ENCODE measurements at places on chromosomes 7 and 10. TPM values are rescaled to one million over a fixed set of nuclear protein-coding genes. Genes with fewer than 3 reads are reported as not detected.

NPM3 gene
- 13.4 TPM for total RNA-seq

LRRC17 gene
- total RNA-seq, result 5.8 TPM

GPR158 gene
- under 0.01 TPM for total RNA-seq

TLL2 gene
- 0.38 TPM for total RNA-seq

CUZD1 gene
- 2.7 TPM for total RNA-seq

ELFN1 gene
- total RNA-seq, result not detected

PNLIPRP2 gene
- 140 TPM for total RNA-seq

PIK3AP1 gene
- 5.8 TPM for total RNA-seq

DNA sequence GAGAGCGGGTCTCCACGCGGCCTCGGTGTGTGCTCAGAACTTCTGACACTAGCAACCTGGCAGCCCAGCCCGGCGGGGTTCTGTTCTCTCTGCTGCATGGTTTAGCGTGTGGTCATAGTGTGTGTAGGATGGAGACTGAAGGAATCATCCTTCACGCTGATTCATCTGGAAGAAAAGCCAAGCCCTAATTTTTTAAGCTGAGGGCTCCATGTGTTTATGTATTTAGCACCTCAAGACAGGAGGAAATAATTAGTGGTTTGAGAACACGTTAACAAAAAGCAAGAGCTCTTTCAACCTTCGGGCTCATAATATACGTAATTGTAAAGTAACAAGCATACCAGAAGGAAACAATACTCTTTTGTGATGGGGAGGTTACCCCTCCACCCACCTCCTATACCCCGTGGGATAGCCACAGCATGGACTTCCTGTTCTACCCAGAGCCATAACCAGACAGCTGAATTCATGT, 504.6 kb upstream of the MKI67 start:
- H3K27ac ChIP-seq, result no peak overlapping the region
- no peak overlapping the region for H3K4me3 ChIP-seq
- H3K4me1 ChIP-seq, result no peaks in the 10 kb centered on the region
- H3K27me3 ChIP-seq, result no peaks in the 10 kb centered on the region
- H3K36me3 ChIP-seq, result no peaks in the 10 kb centered on the region

DNA sequence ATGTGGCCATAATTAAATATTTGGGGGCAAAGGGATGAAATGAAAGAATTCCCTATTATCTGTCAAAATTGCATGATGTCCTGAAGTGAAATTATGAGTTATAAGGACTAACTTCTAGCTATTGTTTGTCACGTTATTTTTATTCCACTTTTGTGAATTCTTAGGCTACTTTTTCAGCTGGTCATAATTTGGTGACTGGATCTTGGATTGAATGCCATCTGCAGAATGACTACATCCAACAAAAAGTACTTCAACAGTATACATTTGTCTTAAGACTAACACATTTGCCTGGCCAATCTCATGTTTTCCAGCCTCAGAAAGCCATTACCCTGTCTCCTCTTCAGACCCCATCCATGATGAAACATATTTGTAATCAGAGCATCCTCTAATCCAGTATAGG, 48.1 kb upstream of the WNT16 start:
- no peak overlapping the region for H3K27ac ChIP-seq
- H3K4me1 ChIP-seq, result no peaks in the 10 kb centered on the region
- no peaks in the 10 kb centered on the region for H3K27me3 ChIP-seq
- H3K36me3 ChIP-seq, result no peaks in the 10 kb centered on the region
- H3K4me3 ChIP-seq, result no peak overlapping the region
- no peak for DNase-seq

DNA sequence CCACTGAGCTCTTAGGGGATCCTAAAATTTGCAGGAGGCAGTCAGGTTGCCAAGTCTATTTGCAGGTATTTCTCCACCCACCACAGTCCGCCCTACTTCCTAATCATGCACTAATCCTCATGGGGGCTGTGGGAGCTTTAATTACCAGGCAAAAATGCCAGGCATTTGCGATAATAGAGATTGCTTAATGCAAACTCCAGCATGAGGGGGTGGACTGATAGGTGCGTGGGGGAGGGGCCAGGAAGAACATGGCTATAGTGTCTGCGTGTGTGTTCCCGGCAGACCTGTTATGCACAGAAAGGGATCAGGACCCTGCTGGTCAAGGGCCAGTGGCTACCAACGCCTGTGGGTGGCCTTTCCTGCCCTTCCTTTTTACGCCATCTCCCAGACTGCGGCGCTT, 15.6 kb upstream of the AQP1 start:
- no peaks in the 10 kb centered on the region for H3K36me3 ChIP-seq
- H3K4me1 ChIP-seq, result peaks cover 25% of the 10 kb centered on the region
- H3K27me3 ChIP-seq, result no peaks in the 10 kb centered on the region
- no peak overlapping the region for H3K4me3 ChIP-seq
- no peak overlapping the region for H3K27ac ChIP-seq

GRCh38 chr10:86692664-86693063, 24.4 kb downstream of the LDB3 start:
- DNase-seq, result no peak
- H3K4me1 ChIP-seq, result peaks cover 8% of the 10 kb centered on the region
- no peak overlapping the region for H3K27ac ChIP-seq
- no peaks in the 10 kb centered on the region for H3K36me3 ChIP-seq

- H3K4me3 ChIP-seq, result no peak overlapping the region
- DNase-seq, result no peak
- H3K27me3 ChIP-seq, result peaks cover 3% of the 10 kb centered on the region
- H3K36me3 ChIP-seq, result no peaks in the 10 kb centered on the region
- H3K27ac ChIP-seq, result no peak overlapping the region
Observed at GRCh38 chr10:49678827-49679479, 498 bp upstream of the C10orf53 start.

GRCh38 chr10:87721781-87722180, 62.1 kb downstream of the PAPSS2 start:
- H3K36me3 ChIP-seq, result no peaks in the 10 kb centered on the region
- H3K4me1 ChIP-seq, result no peaks in the 10 kb centered on the region
- H3K27me3 ChIP-seq, result no peaks in the 10 kb centered on the region
- H3K4me3 ChIP-seq, result no peak overlapping the region

GRCh38 chr10:71137701-71138100, 74.7 kb upstream of the UNC5B start:
- H3K4me3 ChIP-seq, result no peak overlapping the region
- no peak for DNase-seq
- H3K27ac ChIP-seq, result no peak overlapping the region
- no peaks in the 10 kb centered on the region for H3K36me3 ChIP-seq
- H3K4me1 ChIP-seq, result no peaks in the 10 kb centered on the region

GRCh38 chr7:40239755-40240303, 105.0 kb downstream of the SUGCT start:
- no peak overlapping the region for H3K27ac ChIP-seq
- H3K4me3 ChIP-seq, result no peak overlapping the region
- H3K27me3 ChIP-seq, result no peaks in the 10 kb centered on the region
- DNase-seq, result no peak

GRCh38 chr7:25455683-25456251, 227.5 kb upstream of the NPVF start:
- H3K36me3 ChIP-seq, result no peaks in the 10 kb centered on the region
- H3K4me3 ChIP-seq, result no peak overlapping the region
- DNase-seq, result no peak
- no peaks in the 10 kb centered on the region for H3K4me1 ChIP-seq
- H3K27ac ChIP-seq, result peak overlapping the region; percentile 31

DNA sequence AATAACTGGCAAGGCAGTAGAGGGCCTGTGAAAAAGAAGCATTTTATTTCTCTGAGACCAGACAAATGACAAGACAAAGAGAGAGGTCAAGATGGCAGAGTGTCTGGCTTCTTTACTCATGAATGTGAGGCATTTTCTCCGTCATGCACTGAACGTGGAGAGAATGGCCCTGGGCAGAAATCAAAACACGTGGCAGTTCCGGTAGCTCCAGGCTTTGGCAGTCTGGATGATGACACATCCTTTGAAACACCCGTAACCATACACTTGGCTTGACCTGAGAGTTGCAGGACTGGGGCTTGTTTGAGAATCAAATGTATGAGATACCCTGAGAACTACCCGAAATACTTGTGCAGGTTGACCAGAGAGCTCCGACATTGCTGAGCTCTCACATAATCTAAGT, 537.6 kb downstream of the ACTR3B start:
- no peak for DNase-seq
- no peak overlapping the region for H3K4me3 ChIP-seq
- no peak overlapping the region for H3K27ac ChIP-seq
- H3K4me1 ChIP-seq, result no peaks in the 10 kb centered on the region
- H3K27me3 ChIP-seq, result no peaks in the 10 kb centered on the region

DNA sequence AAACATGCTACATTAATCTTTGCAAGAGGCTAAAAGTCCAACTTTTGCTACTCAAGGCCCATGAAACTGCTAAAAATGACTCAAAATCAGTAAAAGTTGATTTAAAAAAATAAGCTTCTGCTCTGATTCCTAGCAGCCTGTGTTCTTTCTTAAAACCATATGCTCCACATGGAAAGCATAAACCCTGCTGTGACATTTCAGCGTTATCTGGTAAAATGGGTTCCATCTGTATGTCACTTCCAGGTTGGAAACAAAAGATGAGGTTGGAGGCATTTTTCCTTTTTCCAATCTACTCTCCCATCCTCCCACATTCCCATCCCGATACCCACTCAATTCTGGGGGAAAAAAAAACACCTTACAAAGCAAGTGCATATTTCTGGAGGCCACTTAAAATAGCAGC, 439.5 kb downstream of the NEBL start:
- H3K36me3 ChIP-seq, result no peaks in the 10 kb centered on the region
- no peaks in the 10 kb centered on the region for H3K4me1 ChIP-seq
- H3K4me3 ChIP-seq, result no peak overlapping the region
- no peak for DNase-seq
- H3K27ac ChIP-seq, result no peak overlapping the region

- no peak for DNase-seq
- H3K4me1 ChIP-seq, result no peaks in the 10 kb centered on the region
- H3K36me3 ChIP-seq, result no peaks in the 10 kb centered on the region
- H3K4me3 ChIP-seq, result no peak overlapping the region
- no peaks in the 10 kb centered on the region for H3K27me3 ChIP-seq
- H3K27ac ChIP-seq, result no peak overlapping the region
Observed at GRCh38 chr7:7653593-7654187, 13.1 kb downstream of the UMAD1 start.

DNA sequence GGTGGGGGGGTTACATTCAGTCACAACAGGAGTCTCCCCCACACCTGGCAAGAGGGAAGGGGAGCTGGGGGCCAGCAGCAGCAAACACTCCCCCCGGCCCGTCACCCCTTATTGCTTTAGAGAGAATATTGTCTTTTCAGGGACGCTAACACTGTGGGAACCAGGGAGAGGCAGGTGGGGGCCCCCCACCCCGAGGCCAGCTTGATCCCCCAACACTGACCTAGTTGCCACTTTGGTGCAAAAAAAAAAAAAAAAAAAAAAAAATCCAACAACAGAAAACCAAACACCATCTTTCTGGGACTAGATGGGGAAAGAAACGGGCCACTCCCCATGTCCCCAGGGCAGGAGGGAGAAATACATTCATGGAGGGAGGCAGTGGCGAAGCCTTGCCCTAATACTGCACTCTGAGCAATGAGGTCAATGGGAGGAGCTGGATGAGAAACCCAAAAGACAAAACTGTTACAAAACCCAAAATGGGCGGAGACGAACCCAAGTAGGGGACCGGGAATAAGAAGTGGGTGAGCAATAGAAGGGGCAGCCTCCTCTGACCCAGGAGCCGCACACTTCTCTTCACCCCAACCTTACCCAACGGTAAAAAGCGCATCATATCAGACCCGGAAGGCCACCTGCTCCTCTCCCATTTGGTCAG, 6.5 kb downstream of the GNB2 start:
- no peak overlapping the region for H3K4me3 ChIP-seq
- H3K27me3 ChIP-seq, result no peaks in the 10 kb centered on the region
- H3K27ac ChIP-seq, result peak overlapping the region; percentile 31
- no peaks in the 10 kb centered on the region for H3K4me1 ChIP-seq
- no peak for DNase-seq
- H3K36me3 ChIP-seq, result no peaks in the 10 kb centered on the region

DNA sequence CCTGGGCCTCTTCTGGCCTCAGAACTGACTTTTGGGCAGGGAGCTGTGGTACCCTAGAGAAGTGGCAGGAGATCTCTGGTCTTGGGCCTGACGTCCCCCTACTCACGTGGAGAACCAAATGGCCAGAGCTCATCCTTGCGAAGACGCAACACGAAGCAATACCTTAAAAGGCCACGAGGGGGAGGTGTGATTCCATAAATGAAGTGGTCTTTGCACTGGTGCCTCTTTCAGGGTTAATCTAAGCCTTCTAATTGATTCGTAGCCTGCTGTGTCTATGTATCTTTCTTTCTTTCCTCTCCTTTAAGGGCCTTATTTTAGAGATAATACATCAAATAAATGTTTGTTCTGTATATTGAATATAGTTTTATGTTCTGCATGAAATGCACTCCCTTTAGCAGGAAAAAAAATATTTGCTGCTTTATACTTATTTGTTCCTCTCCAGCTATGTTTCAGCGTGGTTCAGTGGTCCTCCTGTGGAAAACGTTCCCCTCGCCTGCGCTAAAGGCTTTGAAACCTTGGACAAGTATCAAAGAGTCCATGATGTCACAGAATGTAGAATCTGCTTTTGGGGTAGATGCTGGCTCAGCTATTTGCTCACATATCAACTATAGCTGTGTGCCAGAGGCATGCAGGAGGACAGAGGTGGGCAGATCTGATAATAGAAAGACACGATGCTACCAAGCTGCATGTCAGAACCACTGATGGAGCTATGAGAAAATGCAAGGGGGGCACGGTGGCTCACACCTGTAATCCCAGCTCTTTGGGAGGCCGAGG, 41.0 kb downstream of the STRA8 start:
- DNase-seq, result peak; percentile 88
- H3K27me3 ChIP-seq, result no peaks in the 10 kb centered on the region
- no peaks in the 10 kb centered on the region for H3K36me3 ChIP-seq
- H3K27ac ChIP-seq, result no peak overlapping the region

- H3K36me3 ChIP-seq, result no peaks in the 10 kb centered on the region
- no peaks in the 10 kb centered on the region for H3K27me3 ChIP-seq
- H3K4me1 ChIP-seq, result peaks cover 5% of the 10 kb centered on the region
- H3K27ac ChIP-seq, result no peak overlapping the region
- no peak overlapping the region for H3K4me3 ChIP-seq
Observed at GRCh38 chr7:101880282-101881054, 63.0 kb downstream of the CUX1 start.

- H3K27ac ChIP-seq, result no peak overlapping the region
- no peaks in the 10 kb centered on the region for H3K4me1 ChIP-seq
- no peaks in the 10 kb centered on the region for H3K36me3 ChIP-seq
- H3K4me3 ChIP-seq, result no peak overlapping the region
Observed at GRCh38 chr10:35225204-35225603, 98.6 kb downstream of the CREM start.

DNA sequence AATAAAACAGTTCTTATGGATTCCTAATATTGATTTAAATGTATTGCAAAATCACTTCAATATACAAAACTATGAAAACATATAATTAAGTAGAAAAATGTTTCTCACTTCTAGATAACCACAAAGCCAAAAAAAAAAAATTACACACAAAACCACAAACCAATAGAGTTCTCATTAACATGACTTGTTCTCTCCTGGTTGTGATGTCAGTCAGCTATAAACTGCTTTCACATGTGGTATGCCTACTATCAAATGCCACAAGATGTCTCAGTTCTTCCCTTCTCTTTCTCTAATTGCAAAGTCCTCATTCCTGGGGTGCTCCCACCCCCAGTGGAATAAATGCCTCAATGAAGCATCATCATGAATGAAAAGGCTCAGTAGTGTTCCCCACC, 16.6 kb downstream of the GNAI1 start:
- H3K36me3 ChIP-seq, result no peaks in the 10 kb centered on the region
- H3K4me1 ChIP-seq, result no peaks in the 10 kb centered on the region
- no peaks in the 10 kb centered on the region for H3K27me3 ChIP-seq
- H3K4me3 ChIP-seq, result no peak overlapping the region
- no peak for DNase-seq

GRCh38 chr7:100033526-100033925, 16.0 kb upstream of the ZSCAN21 start:
- no peak overlapping the region for H3K4me3 ChIP-seq
- H3K27me3 ChIP-seq, result no peaks in the 10 kb centered on the region
- H3K27ac ChIP-seq, result no peak overlapping the region
- peaks cover 73% of the 10 kb centered on the region for H3K36me3 ChIP-seq
- H3K4me1 ChIP-seq, result no peaks in the 10 kb centered on the region
- DNase-seq, result no peak
